ENCODE measurements at places on chromosomes 6 and 20. TPM values are rescaled to one million over a fixed set of nuclear protein-coding genes. Genes with fewer than 3 reads are reported as not detected.

DNA sequence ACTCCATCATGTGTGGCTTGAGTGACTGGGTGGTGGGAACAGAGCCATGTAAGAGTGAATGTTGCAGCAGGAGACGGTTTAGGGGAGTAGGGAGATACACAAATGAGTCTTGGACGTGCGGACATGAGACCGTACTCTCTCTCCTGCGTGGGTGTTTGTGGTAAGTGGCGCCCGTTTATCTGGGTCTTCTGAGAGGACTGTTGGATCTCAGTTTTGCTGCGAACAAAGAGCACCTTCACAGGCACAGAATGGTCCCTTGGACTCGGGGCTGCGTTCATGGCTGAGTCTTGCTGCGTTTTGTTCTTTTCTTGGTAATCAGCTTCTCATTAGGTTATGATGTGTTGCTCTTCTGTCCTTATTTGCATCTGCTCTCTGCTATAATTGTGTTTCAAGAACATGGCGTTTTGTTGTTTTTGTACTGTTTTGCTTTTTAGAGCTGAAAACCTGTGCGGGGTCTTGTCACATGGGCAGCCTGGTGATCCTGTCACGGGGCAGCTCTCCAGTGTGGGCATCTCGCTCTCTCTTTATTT lies 28.5 kb downstream of the STK35 start:
- no peak for DNase-seq

NKAPL gene
- 0.79 TPM for total RNA-seq

GRCh38 chr6:147910281-147910680 lies 401.8 kb downstream of the SAMD5 start:
- no peak for DNase-seq

CALHM4 gene
- total RNA-seq, result under 0.01 TPM
